Activated T-helper 17 cell treated with anti-CD3 and anti-CD28 coated beads, Interleukin-2, amount 50 U/mL, for 72 hours (primary cell): ENCODE measurements at places on chromosomes 1 and 21.

GRCh38 chr1:30286241-30286987, 437.0 kb downstream of the MATN1 start:
- no peak for ATAC-seq

- ATAC-seq: no peak
These were observed 204.7 kb downstream of the BARHL2 start for GRCh38 chr1:90512441-90512840.

DNA sequence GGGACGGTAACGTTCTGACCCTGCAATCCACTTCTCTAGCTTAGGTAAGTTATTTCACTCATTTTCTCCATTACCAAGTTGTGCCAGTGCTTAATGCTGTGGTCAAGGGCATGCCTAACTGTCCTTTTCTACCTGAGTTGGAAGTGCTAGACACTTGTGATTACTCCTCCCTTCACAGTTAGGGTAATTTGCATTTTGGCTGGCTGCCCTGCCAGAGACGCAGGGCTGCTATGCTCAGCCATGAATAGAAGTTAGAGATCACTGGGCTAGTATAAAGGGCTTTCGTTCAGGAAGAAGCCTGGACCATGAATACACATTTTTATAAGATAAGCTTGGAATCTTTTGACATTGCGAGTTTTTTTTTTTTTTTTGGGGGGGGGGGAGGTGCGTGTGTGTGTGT, 633.2 kb upstream of the NEGR1 start:
- no peak for ATAC-seq

- ATAC-seq: no peak
These were observed 136.0 kb downstream of the PLXNA2 start for GRCh38 chr1:208108213-208108608.

DNA sequence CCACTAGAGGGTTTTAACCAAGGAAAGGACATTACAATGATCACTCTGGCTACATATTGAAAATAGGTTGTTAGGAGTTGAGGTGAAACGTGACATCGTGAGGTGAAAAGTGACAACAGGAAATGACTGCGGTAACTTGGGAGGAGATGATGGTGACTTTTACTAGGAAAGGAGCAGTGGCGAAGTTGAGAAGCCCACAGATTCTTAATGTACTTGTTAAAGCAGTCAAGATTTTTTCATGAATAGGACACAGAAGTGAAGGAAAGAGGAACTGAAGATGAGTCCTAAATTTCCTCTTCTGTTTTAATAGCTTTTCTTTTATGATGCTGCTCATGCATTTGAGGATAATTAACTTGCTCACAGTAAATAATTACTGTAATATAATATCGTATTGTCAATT, 59.5 kb downstream of the OMA1 start:
- ATAC-seq: peak; percentile 42

- no peak for ATAC-seq
These were observed 355.8 kb upstream of the LYPLAL1 start for GRCh38 chr1:218817691-218818465.

DNA sequence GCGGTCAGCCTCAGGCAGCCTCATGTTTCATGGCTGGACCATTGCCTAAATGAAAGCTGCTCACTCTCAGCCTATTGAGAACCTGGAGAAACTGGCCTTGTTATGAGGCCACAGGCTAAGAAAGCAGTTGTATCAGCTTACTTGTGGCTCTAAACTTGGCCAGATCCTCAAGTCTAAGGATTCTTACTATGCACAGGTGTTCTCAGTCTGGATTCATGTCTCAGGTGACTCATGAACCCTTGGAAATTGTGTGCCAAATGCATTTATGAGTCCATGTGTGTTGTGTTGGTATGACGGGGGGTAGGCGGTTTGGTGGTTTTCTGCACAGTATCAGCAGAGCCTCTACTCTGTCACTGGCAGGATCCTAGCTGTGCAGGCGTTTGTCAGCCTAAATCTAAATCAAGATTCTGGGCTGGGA, 90.4 kb downstream of the ROR1 start:
- ATAC-seq: no peak

- no peak for ATAC-seq
These were observed 8.3 kb upstream of the CSF1 start for GRCh38 chr1:109902204-109902985.

DNA sequence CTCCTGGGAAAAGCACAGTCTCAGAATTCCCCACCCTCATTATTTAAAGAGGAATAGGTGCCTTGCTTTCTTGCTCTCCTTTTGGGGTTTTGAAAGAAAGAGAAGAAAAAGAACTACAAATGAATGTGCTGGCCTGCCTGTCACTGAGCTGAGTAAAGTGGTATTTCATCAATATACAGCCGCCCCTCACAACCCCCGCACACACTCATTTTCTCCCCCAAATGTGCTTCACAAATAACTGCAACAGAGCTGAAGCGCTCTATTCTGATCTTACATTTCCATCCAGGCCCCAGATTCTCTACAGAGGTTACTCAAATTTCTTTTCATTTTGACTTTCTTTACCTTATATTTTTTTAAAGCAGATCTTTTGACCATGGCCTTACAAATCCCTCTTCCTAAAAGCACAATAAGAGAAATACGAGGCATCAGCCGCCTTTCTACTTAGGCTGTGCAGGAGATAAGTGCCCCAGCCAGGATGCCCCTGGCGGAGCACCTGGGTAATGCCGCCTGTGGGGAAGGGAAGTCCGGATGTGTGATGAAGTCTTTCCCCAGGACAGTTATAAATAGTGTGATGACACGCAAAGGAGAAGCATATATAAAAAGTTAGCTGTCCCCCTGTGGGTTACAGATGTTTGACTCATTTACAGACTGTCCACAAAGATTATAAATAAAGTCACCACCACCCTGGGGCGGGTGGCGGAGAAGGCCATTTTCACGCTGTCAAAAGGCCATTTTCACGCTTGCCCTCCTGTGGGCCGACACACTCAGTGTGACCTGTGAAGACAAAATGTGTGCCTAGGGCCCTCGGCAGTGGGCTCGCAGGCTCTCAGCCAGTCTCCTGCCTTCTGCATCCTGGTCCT, 6.5 kb downstream of the KCNN3 start:
- peak; percentile 57 for ATAC-seq

DNA sequence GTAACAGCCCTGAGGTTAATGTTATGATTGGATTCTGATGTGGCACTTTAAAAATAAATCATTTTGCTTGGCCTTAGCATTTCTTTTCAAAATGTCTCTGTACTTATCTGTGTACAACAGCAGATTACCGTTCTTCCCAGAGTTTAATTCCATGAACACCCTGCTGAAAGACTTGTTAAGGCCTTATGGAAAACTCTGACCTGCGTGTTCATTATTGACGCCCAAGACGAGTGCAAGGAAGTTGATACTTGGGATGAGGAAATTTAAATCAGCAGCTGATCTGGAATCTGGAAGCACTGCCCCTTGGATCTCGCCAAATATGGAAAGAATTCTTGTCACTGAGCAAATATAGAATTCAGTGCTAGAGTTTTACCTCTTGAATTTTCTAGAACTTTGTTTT, 6.7 kb downstream of the ERG start:
- ATAC-seq: no peak

- ATAC-seq: no peak
These were observed 485.0 kb downstream of the DISC1 start for GRCh38 chr1:232111611-232112010.

- peak; percentile 84 for ATAC-seq
These were observed at the start of gene ZSWIM5 for GRCh38 chr1:45205910-45206721. Gene ZSWIM5, minus strand, starts transcription at chr1:45206605. Its CDS starts 255 bp downstream, at chr1:45206350.

DNA sequence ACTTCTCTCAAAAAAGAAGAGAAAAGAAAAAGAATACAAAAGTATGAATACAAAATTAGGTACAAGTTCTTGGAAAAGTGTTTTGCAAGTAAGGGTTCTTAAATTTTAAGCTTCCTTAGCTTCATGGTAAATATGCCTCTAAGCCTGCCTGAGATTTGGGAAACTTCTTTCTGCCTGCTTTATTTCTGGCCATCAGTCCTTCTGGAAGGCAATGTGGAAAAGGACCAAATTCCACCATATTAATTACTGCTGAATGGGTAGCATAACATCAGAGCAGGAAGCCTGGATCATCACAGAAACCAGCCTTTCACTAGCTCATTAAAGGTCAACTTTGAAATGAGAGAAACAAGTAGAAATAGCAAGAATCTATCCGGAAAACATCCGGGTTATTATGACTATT, 39.1 kb upstream of the CAP1 start:
- ATAC-seq: no peak

- ATAC-seq: peak; percentile 90
These were observed 27.5 kb upstream of the SLAMF6 start for GRCh38 chr1:160550572-160551034.

- ATAC-seq: no peak
These were observed 11.5 kb upstream of the LRIF1 start for GRCh38 chr1:110975265-110975664.

GRCh38 chr1:3671371-3672180, 19.3 kb downstream of the TP73 start:
- no peak for ATAC-seq

DNA sequence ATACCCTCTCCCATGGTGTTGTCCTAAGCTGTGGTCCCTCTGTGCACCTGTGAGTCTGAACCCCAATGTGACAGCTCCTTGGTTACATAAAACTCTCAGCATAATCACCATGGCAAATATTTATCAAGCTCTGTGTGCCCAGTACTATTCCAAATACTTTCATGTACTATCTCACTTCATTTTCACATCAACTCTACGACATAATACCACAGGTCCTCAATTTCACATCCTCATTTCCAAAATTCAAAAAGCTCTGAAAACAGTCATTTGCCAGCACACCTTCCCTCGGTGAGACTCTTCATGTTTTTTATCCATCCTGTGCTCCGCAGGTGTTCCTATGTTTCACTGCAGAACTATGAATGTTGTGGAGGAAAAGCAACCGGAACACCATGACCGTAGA, 12.4 kb upstream of the CREG1 start:
- ATAC-seq: no peak

GRCh38 chr1:215397106-215397505, 170.0 kb upstream of the KCTD3 start:
- no peak for ATAC-seq

- ATAC-seq: no peak
These were observed 8.8 kb upstream of the TTLL10 start for GRCh38 chr1:1164701-1165451.

GRCh38 chr1:113734357-113735055, 24.8 kb downstream of the PHTF1 start:
- no peak for ATAC-seq

- peak; percentile 88 for ATAC-seq
These were observed 7.3 kb downstream of the GNG4 start for GRCh38 chr1:235642011-235642942.

- no peak for ATAC-seq
These were observed 56.3 kb downstream of the CASZ1 start for GRCh38 chr1:10740123-10740522.

DNA sequence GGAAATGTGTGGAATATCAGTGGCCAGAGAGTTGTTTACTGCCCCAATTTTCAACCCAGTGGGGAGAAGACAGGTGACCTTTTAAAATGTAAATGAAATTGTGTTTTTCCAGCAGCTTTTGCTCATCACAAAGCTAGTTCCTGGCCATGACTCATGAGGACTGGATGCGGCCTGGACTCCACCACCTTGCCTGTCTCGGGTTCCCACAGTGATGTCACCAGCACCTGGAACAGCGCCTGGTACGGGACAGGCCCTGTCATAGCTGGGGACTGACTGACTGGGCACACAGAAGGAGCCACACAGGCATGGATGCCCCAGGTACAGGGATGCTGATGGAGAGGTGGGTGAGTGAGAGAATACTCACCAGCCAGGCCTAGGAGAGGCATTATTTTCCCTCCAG, 277.1 kb downstream of the AJAP1 start:
- ATAC-seq: no peak

GRCh38 chr1:164813776-164814175, 254.8 kb downstream of the PBX1 start:
- ATAC-seq: no peak

DNA sequence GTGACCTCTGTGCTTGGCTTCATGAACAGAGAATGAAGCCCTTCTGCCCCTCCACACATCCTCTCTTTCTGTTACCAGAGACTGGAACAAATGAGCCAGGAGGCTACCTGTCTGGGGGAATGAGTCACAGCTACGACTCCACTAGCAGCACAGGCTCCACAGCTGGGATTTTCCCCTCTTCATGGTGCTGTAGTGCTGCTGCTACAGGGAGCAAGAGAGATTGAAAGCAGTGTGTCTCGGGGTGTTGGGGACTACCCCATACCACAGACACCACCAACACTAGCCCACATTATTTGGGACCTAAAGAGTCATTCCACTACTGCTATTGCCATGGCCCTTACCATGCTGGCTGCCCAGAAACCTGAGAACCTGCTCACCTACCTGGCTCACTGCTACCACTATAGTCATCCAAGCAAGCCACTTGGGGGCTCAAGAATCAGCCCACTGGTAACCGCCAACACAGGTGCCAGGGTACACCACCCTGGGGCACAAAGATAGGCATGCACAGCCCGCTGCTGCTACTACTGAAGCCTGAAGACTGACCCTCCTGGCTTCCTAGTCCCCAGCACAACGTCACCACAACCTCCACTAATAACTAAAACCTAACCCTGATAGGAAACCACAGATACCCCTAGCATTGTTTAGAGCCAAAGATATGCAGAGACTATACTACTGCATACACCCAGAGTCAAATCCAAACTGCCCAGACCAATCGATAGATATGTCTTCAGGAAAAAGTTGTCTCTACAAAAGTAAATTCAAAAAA, 17.7 kb downstream of the CD1E start:
- peak; percentile 99 for ATAC-seq

DNA sequence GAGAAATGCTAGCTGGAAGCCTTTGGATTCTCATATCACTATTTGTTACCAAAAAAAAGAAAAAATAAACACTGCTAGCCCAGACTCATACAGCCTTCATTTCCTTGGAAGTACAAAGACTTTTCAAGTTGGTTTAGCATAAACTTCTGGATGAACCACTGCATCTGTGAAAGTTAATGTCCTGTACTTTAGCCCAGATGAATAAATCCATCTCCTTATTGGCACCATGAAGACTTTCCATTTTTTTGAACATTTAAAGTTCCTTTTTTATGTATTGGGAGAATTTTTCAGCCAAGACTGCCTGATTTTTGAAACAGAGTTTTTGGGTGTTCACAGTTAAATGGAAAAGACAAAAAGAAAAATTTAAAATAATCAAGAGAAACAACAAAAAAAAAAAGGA, 184.0 kb upstream of the C1orf87 start:
- no peak for ATAC-seq

DNA sequence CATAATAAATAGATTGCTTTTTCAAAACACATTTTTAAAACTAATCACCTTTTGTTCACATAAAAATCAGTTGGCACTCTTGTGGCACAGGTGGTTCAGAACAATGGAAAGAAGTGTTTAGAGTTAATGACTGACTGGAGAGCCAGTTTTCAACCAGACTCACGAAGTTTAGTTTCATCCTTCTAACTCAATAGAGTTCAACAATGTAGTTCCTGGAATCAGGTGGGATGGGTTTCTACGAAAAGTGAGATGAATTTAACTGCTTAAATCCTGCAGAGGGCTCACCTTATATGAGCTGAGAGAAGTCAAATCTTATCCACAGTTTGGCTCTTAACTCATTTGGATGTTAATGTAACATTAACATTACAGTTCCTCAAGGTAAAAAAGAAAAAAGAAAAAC, 116.5 kb downstream of the SMYD2 start:
- ATAC-seq: no peak

DNA sequence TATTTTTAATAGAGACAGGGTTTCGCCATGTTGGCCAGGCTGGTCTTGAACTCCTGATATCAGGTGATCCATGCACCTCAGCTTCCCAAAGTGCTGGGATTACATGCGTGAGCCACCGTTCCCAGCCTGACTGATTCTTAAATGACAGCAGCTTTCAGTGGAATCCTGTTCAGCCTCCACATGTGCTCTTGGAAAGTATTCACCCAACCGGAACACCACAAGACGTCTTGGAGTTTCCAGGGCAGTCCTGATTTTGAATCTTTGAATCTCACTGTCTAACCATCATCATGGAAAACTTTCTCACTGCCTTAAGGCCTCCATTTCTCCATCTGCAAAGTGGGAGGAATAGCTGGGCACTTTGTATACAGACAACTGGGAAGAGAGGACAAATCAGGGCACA, 58.1 kb upstream of the ITPKB start:
- no peak for ATAC-seq
